Fibroblast of villous mesenchyme (primary cell): ENCODE measurements at places on chromosomes 4 and X. TPM values are rescaled to one million over a fixed set of nuclear protein-coding genes. Genes with fewer than 3 reads are reported as not detected.

The MAGEH1 gene
- total RNA-seq: 37.6 and 37.7 TPM in 2 replicates

The PAGE2B gene
- total RNA-seq: not detected in 2 replicates

The HSFX2 gene
- total RNA-seq: 0.86 TPM in 1 of 2 replicates, not detected in the other

- peak; percentile 79 for DNase-seq
Observed at GRCh38 chr4:143336781-143337599, at the start of gene GAB1. Gene GAB1, plus strand, starts transcription at chr4:143336876. Its CDS starts 313 bp downstream, at chr4:143337189.

DNA sequence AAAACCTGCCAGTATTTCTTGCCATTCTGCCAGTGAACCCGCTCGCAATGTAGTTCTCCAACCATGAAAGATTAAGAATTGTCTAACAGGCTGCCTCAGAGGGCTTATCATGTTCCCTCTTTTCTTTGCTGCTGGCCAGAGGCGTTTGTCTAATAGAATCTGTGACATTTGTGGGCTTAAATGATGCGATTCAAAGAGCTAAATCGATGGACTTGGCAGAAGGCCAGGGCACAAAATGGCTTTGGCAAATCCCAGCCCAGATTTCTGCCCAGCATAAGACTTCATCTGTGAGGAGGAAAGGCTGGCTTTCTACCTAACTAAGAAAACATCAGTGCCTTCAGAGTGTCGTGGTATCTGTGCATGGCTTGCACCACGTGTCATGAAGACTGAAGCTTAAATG is 79.9 kb downstream of the TRPC5OS start:
- no peak for DNase-seq

- DNase-seq: no peak
Observed at GRCh38 chr4:172751550-172751949, 417.1 kb upstream of the GALNT7 start.

- no peak for DNase-seq
Observed at GRCh38 chr4:112882286-112882685, 167.2 kb upstream of the ANK2 start.

GRCh38 chrX:40943093-40943641 is 142.1 kb upstream of the USP9X start:
- peak; percentile 71 for DNase-seq
